ENCODE measurements at places on chromosomes 3 and 15.

GRCh38 chr3:20836801-20837200, 650.8 kb upstream of the SGO1 start:
- no peak overlapping the region for H3K27ac ChIP-seq
- no peaks in the 10 kb centered on the region for H3K36me3 ChIP-seq
- no peak for DNase-seq
- no peaks in the 10 kb centered on the region for H3K4me1 ChIP-seq
- H3K27me3 ChIP-seq: no peaks in the 10 kb centered on the region
- H3K4me3 ChIP-seq: no peak overlapping the region

- no peaks in the 10 kb centered on the region for H3K27me3 ChIP-seq
- H3K27ac ChIP-seq: no peak overlapping the region
- H3K4me3 ChIP-seq: no peak overlapping the region
- no peaks in the 10 kb centered on the region for H3K4me1 ChIP-seq
- DNase-seq: no peak
- H3K36me3 ChIP-seq: no peaks in the 10 kb centered on the region
Observed at GRCh38 chr3:3699407-3699806, 99.8 kb upstream of the LRRN1 start.

- H3K4me3 ChIP-seq: no peak overlapping the region
- H3K36me3 ChIP-seq: no peaks in the 10 kb centered on the region
- peaks cover 3% of the 10 kb centered on the region for H3K4me1 ChIP-seq
- peaks cover 29% of the 10 kb centered on the region for H3K27me3 ChIP-seq
- H3K27ac ChIP-seq: no peak overlapping the region
Observed at GRCh38 chr15:68232937-68233336, 3.4 kb upstream of the CLN6 start.

DNA sequence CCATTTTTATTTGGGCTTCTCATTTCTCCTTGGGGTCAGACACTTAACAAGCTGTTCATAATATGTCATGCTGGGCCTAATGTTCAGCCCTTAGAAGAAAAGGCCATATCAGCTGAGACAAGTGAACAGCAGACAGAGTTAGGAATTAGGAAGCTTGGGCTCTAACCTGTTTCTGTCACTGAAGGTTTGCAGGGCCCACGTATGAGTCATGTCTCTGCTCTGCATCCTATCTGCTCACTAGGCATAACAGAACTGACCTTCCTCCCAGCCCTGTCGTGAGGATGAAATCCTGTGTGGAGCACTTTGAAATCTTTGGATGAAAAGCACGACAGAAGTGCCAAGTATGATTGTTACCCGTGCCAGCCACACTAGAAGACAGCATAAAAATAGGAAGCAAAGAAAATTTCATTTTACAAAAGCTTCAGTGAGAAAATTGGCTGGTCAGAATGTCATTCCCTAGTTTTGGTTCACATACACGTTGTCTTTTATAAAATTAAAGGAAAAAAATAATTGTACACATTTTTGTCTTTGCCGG, 26.5 kb upstream of the CD47 start:
- H3K27me3 ChIP-seq: no peaks in the 10 kb centered on the region
- H3K4me1 ChIP-seq: peaks cover 6% of the 10 kb centered on the region
- no peak overlapping the region for H3K27ac ChIP-seq
- H3K36me3 ChIP-seq: no peaks in the 10 kb centered on the region
- no peak for DNase-seq

GRCh38 chr3:42055291-42055690, 35.9 kb upstream of the TRAK1 start:
- DNase-seq: no peak
- H3K36me3 ChIP-seq: no peaks in the 10 kb centered on the region
- H3K4me1 ChIP-seq: no peaks in the 10 kb centered on the region

GRCh38 chr3:196357905-196358304, 19.7 kb upstream of the TM4SF19 start:
- peaks cover 19% of the 10 kb centered on the region for H3K4me1 ChIP-seq
- H3K4me3 ChIP-seq: no peak overlapping the region
- H3K27ac ChIP-seq: no peak overlapping the region
- H3K36me3 ChIP-seq: peaks cover 78% of the 10 kb centered on the region
- peak; percentile 8 for DNase-seq

DNA sequence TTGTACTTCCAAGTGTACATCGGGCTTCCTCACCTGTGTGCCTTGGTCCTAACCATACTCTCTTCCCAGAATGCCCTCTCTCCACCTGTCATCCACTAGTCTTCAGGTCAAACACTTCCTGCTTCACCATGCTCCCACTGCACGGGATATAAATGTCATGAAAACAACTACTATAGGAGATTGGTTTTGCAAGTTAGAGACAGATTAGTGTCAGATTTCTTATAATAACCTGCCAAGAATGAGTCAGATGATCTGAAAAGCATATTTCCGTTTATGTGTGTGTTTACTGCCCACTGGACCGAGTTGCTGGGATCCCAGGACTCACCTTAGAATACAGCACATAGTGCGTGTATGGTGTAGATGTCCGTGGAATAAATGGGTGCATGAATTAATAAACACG, 21.4 kb downstream of the PLA1A start:
- peaks cover 12% of the 10 kb centered on the region for H3K27me3 ChIP-seq
- H3K36me3 ChIP-seq: no peaks in the 10 kb centered on the region
- H3K27ac ChIP-seq: no peak overlapping the region
- no peak overlapping the region for H3K4me3 ChIP-seq

DNA sequence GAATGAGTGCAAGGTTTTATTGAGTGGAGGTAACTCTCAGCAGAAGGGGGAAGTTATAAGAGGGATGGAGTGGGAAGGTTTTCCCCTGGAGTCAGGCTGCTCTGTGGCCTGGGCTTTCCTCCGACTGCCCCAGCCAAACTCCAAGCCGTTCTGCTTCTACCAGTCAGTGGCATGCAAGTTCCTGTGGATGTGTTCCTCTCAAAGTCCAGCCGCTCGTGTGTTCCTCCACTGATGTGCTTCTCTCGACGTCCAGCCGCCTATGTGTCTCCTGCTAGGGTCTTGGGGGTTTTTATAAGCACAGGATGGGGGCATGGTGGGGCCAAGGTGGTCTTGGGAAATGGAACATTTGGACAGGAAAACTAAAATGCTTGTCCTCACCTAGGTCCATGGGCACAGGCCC, 9.0 kb upstream of the U2SURP start:
- peaks cover 10% of the 10 kb centered on the region for H3K27me3 ChIP-seq
- H3K27ac ChIP-seq: no peak overlapping the region
- H3K36me3 ChIP-seq: no peaks in the 10 kb centered on the region
- no peak overlapping the region for H3K4me3 ChIP-seq
- DNase-seq: no peak
- no peaks in the 10 kb centered on the region for H3K4me1 ChIP-seq

DNA sequence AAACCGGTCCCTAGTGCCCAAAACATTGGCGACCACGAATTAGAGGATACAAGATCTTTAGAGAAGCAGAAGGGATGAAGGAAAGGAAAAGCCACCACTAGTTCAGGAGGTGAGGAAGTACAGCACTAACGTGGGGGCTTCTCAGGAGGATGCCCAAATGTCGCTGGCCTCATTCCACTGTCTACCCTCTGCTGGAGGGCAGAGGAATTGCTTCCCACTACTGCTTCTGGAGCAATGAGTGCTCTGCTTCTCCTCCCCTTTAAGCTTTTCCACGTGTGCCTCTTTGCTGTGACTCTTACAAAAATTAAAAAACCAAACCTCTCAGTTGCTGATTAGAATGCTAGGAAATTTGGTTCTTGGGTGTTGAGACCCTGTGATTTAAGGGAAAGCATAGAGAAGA, 281.3 kb downstream of the CLSTN2 start:
- H3K27me3 ChIP-seq: no peaks in the 10 kb centered on the region
- H3K4me1 ChIP-seq: no peaks in the 10 kb centered on the region
- H3K27ac ChIP-seq: no peak overlapping the region

DNA sequence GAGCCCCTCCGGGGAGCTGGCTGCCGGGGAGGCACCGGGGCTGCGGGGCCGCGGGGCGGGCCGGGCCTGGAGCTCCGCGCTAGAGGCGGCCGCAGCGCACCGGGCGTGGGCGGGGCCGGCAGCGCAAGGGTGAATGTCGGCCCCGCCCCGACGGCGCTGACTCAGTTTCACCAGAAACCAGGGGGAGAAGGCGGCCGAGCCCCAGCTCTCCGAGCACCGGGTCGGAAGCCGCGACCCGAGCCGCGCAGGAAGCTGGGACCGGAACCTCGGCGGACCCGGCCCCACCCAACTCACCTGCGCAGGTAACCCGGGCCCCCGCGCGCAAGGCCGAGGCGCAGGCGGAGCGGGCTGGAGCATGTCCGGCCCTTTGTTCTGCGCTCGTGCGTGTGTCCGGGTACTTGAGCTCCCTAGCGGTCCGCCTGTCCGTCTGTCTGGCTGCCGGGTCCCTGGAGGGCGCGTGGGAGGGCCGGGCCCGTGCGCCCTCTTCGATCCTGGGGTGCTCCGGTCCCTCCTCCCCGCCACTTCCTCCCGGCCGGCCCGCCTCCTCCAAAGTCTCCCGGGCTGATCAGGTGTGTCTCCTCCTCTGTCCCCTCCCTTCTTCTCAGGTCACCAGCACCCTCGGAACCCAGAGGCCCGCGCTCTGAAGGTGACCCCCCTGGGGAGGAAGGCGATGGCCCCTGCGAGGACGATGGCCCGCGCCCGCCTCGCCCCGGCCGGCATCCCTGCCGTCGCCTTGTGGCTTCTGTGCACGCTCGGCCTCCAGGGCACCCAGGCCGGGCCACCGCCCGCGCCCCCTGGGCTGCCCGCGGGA, at the start of gene SPINT1:
TSS of gene SPINT1 (plus strand) at position 164 of the 811 bp plus-strand sequence. CDS start at position 671, 507 bp downstream.
- no peaks in the 10 kb centered on the region for H3K36me3 ChIP-seq
- H3K4me3 ChIP-seq: peak within 1 kb of the TSS; percentile 64
- H3K4me1 ChIP-seq: peaks cover 30% of the 10 kb centered on the region
- H3K27me3 ChIP-seq: no peaks in the 10 kb centered on the region

DNA sequence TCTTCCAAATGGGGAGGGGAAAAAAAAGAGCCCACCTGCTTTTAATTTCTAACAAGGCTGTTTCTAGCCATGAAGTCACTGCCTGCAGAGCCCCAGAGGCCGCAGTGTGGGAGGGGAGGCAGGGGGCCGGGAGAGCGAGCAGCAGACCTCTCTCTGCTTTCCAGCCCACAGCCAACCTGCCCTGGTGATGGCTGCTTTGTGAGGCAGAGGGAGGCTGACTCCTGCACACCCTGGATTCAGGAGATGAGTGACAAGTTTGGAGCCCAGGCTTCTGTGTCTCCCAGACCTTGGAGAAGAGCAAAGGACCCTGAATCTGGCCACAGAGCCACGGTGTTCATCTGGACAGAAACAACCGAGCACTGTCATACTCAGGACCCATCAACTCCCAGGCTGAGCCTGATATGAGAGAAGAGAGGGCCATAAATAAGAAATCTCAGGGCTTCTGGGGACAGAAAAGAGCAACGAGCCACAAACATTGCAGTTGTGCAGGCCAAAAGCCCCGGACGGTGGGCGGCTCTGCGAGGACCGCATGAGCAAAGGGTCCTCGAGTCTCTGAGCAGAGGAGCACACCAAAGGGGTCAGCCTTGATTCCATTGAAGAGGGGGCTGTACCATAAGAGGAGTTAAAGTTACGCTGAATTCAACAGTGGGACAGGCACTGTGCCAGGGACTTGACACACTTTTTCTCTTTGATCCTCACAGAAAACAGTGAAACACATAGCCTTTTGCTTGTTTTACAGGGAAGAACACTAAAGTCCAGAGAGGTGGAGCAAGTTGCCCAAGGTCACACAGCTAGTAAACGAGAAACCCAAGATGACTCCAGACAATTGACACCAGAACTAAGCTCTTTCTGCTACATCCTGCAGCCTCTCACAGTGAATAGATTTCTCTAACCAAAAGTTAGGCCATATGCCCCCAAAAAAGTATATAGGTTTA, 97.2 kb downstream of the SEMA5B start:
- no peak overlapping the region for H3K27ac ChIP-seq
- no peaks in the 10 kb centered on the region for H3K36me3 ChIP-seq
- no peak for DNase-seq
- H3K27me3 ChIP-seq: peaks cover 8% of the 10 kb centered on the region
